ENCODE measurements at places on chromosomes 6 and 20. TPM values are rescaled to one million over a fixed set of nuclear protein-coding genes. Genes with fewer than 3 reads are reported as not detected.

- DNase-seq: no peak
These were observed 2.3 kb downstream of the ARFRP1 start for GRCh38 chr20:63705232-63706026.

- peak; percentile 15 for DNase-seq
These were observed 84.3 kb downstream of the CTNNBL1 start for GRCh38 chr20:37777988-37778659.

- DNase-seq: no peak
These were observed 42.1 kb downstream of the IYD start for GRCh38 chr6:150410906-150411305.

GRCh38 chr6:7207720-7208119 is 100.0 kb downstream of the RREB1 start:
- DNase-seq: no peak

- DNase-seq: peak; percentile 83
These were observed 26.0 kb downstream of the GPX6 start for GRCh38 chr6:28489366-28490204.

DNA sequence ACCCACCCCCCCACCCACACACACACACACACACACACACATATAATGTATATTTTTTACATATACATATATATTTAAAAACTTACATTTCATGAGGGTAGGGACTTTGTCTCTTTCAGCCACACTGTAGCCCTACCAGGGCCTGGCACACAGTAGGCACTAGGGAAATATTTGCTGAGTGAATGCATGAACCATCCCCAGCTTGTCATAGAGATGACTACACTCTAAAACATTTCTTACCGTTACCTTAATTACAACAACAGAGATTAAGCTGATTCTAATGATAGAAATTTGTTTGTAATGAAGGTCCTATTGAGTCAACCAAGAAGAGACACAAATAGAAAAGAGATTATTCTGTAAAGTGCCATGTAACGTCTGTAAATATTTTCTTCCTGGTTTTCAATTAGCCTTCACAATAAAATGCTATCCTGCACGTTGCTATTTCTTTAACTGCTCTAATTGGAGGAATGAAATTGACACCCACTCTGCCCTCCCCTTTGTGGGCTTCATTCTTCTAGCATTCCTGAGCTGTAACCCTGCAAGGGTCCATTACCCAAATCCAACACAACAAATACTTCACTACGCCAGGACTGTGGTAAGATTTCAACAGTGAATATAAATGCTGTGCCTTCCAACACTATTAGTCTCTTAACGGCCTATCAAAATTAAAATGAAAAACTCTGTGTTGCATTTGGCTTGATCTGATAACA is 30.8 kb downstream of the SIM1 start:
- DNase-seq: no peak

DNA sequence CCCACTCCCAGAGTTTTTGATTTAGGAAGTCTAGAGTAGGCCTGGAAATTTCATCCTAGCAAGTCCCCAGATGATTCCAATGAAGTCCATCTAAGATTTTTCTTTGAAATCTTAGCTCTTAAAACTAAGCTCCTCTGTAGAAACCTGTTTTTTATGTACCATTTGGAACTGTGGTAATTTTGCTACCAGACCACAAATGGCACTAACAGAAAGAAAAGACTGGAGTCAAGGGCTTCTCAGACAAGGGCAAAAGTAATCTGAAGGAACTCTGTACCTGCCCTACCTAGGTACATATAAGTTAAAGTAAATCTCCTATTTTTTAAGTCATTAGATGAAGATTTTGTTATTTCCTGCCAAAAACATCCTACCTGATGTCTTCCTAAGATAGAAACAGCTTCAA is 155.0 kb upstream of the HTR1E start:
- no peak for DNase-seq

GRCh38 chr20:21234806-21235483 is 68.2 kb upstream of the XRN2 start:
- DNase-seq: no peak

- DNase-seq: no peak
These were observed 517.8 kb upstream of the FLRT3 start for GRCh38 chr20:14855171-14855570.

DNA sequence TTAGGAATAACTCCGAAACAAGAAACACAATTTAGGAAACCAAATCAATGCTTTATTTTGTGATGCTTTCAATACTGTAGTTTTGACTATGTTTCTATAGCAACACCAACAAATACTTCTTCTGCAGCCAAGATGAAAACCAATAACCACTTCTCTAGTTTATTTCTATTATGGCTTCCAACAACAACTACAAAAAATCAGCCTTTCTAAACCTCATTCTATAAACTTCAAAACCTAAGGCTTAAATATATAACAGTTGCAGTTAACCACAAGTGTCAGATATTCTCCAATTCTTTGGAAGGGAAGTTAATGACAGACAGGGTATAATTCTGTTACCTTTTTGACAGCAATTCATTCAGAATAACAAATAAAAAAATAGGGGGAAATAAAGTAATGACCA is 80.9 kb downstream of the EPB41L2 start:
- DNase-seq: peak; percentile 62

DNA sequence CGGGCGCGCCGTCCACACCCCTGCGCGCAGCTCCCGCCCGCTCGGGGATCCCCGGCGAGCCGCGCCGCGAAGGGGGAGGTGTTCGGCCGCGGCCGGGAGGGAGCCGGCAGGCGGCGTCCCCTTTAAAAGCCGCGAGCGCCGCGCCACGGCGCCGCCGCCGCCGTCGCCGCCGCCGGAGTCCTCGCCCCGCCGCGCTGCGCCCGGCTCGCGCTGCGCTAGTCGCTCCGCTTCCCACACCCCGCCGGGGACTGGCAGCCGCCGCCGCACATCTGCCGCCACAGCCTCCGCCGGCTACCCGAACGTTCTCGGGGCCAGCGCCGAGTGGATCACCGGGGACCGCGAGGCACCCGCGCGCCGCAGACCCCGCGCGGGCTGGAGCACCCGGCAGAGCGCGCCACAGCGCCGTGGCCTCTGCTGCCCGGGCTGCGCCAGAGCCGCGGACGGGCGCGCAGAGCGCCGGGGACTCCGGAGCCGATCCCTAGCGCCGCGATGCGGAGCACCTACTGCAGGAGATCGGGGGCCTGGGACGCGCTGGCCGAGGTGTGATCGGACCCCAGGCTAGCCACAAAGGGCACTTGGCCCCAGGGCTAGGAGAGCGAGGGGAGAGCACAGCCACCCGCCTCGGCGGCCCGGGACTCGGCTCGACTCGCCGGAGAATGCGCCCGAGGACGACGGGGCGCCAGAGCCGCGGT is at the start of gene BMP2:
Gene BMP2, plus strand, starts transcription at position 151 of the 692 bp plus-strand sequence. CDS start 2,441 bp downstream, outside the sequence.
- peak; percentile 81 for DNase-seq

DNA sequence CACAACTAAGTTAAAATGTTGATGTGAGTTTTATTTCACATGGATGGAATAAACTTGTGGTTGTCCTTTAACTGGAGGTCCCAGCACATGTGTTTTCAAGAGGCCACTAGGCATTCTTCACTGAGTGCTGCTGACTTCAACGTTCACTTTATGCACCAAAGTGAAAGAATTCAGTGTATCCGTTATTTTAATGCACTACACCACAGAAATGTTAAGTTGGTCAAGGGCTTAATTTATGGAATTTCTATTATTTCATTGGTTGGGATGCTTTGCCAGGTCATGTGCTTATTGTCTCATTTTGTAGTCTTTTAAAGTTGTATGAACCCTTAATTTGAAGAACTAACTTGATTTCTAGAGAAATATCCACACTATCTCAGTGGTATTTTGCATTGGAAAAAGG is 106.4 kb downstream of the PPP1R14C start:
- DNase-seq: no peak

GRCh38 chr6:32895006-32895345 is 41.0 kb downstream of the PSMB9 start:
- no peak for DNase-seq

- peak; percentile 88 for DNase-seq
These were observed 95.0 kb upstream of the IFNGR1 start for GRCh38 chr6:137313928-137314855.

- DNase-seq: no peak
These were observed 205.2 kb upstream of the CDH4 start for GRCh38 chr20:61046721-61047351.

- no peak for DNase-seq
These were observed 87.1 kb upstream of the SIRPA start for GRCh38 chr20:1808101-1808500.

- no peak for DNase-seq
These were observed 179.3 kb downstream of the CARMIL1 start for GRCh38 chr6:25458485-25458884.

DNA sequence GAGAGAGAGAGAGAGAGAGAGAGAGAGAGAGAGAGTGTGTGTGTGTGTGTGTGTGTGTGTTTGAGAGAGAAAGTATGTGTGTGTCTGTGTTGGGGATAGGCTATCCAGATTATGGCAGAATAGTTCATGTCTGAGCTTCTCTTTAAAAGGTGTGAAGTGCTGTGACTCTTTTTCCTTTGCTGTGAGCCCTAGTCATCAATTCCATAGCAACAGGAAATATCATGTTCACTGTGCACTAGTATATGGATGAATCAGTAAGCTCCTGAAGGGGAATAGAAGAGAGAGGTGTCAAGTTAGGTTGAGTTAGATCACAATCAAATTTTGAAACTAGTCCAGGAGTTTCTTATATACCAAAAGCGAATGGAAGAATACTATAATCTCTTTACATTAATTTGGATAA is 318.7 kb downstream of the RFPL4B start:
- DNase-seq: peak; percentile 5

GRCh38 chr20:33309631-33310030 is 26.6 kb downstream of the BPIFB1 start:
- no peak for DNase-seq

DNA sequence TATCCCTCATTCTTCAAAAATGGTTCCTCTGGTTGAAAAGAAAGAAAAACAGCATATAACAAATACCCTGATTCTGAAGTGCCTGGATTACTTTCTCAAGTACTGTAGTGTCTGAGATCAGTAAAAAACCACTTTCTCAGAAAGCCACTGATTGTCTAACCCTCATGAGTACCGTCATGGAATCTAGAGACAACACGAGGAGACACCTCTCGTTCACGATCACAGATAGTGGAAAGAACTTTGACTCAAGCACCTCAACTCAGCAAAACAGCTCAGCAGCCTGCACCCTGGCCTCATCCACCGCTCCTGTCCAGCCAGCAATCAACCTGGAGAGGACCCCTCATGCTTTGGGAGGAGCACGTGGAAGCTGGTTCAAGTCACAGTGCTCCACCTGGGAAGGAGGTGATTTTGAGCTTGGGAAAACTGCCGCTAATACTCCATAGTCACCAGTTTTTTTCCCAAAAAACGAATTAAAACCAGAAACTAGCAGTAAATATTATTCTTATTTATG is 1.0 kb downstream of the SCML4 start:
- DNase-seq: no peak

- no peak for DNase-seq
These were observed 48.5 kb downstream of the FHL5 start for GRCh38 chr6:96611342-96611991.

GRCh38 chr6:113433335-113433991 is 423.7 kb upstream of the MARCKS start:
- peak; percentile 45 for DNase-seq

DNA sequence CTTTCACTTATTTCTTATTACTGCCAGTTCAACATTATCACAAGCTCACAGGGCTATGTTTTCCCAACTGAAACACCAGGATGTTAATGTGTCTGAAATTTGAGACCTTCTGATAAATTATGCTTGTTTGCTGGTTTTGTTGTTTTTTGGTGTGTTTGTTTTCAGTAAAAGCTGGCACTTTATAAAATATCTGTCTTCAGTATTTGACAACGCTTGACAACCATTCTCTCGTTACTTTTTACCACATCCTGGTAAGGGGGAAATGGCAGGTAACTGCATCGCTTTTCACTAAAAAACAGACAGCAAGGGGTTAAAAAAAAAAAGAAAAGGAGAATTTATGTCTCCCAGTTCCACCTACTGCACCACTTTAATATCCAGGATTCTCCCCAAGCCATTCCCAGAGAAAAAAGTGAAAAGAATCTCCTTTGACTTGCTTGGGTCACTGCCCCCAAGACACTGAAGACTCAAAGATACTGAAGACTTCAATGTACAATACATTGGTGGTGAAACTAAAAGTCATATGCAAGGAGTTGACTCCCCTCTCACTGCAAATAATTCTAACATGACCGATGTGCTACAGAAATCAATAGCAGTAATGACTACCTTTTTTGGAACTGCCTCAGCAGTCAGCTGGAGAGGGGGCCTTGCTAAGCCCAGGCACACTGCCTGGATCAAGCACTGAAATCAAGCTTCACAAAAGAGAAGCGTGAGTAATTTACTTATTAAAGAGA is 88.9 kb downstream of the HIVEP2 start:
- no peak for DNase-seq

DNA sequence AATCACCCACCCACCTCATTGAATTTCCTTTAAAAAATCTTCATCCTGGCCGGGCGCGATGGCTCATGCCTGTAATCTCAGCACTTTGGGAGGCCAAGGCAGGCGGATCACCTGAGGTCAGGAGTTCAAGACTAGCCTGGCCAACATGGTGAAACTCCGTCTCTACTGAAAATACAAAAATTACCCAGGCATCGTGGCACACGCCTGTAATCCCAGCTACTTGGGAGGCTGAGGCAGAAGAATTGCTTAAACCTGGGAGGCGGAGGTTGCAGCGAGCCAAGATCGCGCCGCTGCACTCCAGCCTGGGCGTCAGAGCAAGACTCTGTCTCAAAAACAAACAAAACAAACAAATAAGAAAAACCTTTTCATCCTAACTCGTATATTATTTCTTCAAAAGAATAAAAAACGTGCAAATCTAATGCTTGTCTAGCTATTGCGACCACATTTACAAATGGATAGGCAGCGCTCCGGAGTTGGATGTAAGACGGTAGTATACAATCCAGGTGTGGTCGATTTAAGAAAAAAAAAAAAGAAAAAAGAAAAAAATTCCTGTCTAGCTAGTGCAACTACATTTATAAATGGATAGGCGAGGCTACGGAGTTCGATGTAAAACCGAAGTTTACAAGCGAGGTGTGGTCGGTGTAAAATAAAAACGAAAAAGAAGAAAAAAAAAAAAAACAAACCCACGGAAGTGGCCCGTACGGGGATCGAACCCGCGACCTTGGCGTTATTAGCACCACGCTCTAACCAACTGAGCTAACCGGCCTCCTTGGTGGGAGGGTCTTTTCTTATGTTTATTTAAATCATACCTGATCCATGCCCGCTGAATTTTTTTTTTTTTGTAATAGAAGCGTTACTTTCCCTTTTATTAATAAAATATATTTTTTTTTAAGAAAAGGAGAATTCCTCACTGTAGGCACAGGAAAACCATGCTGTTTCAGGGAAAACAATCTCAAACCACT is 70.7 kb upstream of the PRSS16 start:
- DNase-seq: peak; percentile 90

The HS3ST5 gene
- 0.21 TPM for total RNA-seq

The C20orf204 gene
- 0.82 TPM for total RNA-seq

The HLA-DQB1 gene
- not detected for total RNA-seq

The GTSF1L gene
- not detected for total RNA-seq

The NTSR1 gene
- total RNA-seq: not detected

The CEP85L gene
- total RNA-seq: 68.9 TPM

The PTCRA gene
- total RNA-seq: 1.8 TPM

The PRDM13 gene
- total RNA-seq: not detected

The DEFB125 gene
- not detected for total RNA-seq

The LRRC73 gene
- 0.51 TPM for total RNA-seq

The SOX4 gene
- 43.0 TPM for total RNA-seq

The C2 gene
- 0.51 TPM for total RNA-seq

Measured in tongue (tissue), 3 donors.